ENCODE measurements at places on chromosomes 2 and 18.

GRCh38 chr2:149160701-149161217 lies 122.3 kb downstream of the LYPD6B start:
- DNase-seq, result no peak

DNA sequence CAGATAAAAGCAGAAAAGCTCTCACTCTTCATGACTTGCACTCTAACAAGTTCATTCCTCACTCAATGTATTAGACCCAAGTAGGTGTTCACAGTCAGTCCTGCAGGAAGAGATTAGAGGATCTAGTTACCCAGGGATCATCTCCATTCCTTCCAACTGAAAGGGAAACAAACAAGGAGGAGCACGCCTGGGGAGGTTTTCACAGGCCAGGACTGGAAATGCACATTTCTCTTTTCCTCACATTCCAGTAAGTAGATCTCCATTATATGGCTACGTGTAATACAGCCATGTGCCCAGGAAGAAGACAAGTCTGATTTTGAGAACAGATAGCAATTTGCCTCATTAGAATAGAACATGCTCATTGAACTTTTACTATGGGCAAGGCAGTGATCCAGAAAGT lies 1132.2 kb upstream of the FAM98A start:
- DNase-seq, result no peak

DNA sequence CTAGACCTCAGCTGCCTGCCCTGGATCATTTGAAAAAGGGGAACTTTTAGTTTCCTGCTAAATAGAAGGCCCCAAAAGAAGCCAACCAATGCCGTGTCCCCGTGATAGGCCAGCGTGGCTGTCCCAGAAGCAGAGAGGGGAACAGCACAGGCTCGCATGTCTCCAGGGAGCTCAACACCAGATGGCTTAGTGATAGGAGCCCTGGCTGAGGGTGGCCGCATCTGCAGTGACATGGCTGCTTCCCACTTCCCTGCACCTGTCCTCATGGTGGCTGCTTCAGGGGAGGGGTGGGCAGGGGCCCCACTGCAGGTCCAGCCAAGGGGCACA lies 79.6 kb downstream of the MBP start:
- DNase-seq, result no peak

DNA sequence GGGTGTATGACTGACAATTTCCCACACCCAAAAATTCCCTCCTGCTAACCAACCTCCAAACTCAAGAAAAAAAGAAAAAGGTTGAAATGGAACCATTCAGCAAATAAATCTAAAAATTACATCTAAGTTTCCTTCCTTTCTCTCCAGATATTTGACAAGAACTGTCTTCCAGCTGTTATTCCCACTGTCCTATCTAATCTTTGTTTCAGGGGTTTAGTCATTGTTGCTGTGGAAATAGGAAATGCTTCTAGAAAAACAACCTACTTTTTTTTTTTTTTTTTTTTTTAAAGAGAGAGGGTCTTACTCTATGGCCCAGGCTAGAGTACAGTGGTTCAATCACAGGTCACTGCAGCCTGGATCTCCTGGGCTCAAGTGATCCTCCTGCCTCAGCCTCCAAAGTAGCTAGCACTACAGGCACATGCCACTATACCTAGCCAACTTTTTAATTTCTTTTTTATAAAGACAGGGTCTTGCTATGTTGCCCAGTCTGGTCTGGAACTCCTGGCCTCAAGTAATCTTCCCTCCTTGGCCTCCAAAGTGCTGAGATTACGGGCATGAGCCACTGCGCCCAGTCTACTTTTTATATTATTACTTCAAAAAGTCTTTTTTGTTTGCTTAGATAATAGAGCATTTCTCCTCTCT lies 88.1 kb downstream of the ITSN2 start:
- no peak for DNase-seq

GRCh38 chr2:157957596-157957995 lies 81.5 kb upstream of the ACVR1 start:
- DNase-seq, result no peak

- no peak for DNase-seq
Observed at GRCh38 chr2:96110621-96111256, 5.6 kb downstream of the ADRA2B start.

DNA sequence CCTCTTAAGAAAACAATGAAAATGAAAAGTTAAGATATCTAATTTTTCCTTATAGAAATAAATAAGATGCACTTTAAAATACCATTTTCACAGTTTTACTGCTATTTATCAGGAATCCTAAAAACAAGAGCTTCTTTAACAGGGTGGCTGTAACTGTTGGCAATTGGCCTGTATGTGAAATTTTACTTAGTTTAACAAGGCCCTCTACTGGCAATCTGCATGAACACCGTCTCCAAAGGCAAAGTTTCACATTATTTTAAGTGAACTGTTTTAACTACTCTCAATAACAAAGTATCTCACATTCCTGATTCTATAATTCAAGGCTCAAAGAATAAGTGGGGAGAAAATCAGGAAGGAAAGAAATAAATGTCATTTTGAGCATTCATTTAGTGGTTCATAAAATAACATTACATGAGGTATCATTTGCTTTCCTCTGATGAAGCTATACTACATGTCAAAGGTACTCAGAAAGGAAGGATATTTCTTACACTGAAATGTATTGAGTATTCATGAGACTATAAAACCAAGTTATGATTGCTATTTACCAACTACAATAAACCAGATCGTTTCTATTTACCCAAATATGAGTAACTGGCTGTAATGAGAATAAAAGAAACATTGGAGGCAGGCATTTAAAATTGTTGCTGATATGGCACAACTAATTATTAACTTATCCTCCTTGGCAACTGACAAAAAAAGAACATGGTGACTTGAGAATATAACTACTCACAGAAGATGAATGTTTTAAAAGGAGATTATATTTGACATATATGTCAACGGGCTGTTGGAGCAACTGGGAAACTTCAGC lies 7.0 kb downstream of the NCKAP5 start:
- DNase-seq, result no peak

- no peak for DNase-seq
Observed at GRCh38 chr18:58235001-58235436, 191.0 kb downstream of the NEDD4L start.

- DNase-seq, result no peak
Observed at GRCh38 chr18:13237641-13238040, 19.1 kb downstream of the LDLRAD4 start.

- no peak for DNase-seq
Observed at GRCh38 chr2:36456227-36457175, 100.9 kb downstream of the CRIM1 start.

DNA sequence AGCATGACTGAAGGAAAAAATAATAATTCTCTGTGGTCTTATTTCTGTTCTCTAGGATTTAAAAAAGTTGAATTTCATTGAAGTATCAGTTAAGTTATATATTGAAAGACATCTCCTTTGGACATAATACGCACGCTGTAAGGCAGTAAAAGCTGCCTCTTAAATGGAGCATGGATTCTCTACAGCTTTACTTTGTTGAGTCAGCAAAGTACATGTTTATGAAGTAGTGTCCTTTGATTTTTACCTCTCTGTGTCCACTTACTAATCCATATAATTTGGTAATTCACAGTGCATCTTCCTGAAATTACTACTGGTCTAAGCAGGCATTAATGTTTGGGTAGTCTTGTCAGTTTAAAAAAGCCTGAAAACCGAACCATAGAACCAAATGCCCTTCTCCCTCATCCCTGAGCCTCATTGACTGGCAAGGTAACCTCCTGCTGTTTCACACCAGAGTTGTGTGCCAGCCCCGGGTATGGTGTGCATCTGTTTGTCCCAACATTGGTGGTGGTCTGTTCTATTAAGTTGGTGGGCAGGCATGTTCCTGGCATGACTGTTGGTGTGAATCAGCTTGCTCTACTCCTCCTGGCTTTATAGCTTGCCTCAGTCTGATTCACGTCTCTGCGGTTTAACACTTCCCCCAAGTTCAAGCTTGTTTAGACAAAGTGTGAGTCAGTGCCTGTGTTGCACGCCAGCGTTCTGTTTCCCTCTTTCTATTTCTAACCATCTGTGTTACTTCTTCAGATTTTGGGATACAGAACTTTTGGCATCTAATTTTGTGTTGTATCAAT lies 71.0 kb upstream of the ITM2C start:
- peak; percentile 35 for DNase-seq

GRCh38 chr18:24954341-24954740 lies 397.6 kb downstream of the ZNF521 start:
- no peak for DNase-seq

GRCh38 chr2:233768076-233768475 lies 8.0 kb downstream of the UGT1A1 start:
- no peak for DNase-seq

- no peak for DNase-seq
Observed at GRCh38 chr2:217875556-217876252, 127.1 kb downstream of the TNS1 start.

GRCh38 chr2:209526561-209526960 lies 102.7 kb downstream of the MAP2 start:
- DNase-seq, result no peak

DNA sequence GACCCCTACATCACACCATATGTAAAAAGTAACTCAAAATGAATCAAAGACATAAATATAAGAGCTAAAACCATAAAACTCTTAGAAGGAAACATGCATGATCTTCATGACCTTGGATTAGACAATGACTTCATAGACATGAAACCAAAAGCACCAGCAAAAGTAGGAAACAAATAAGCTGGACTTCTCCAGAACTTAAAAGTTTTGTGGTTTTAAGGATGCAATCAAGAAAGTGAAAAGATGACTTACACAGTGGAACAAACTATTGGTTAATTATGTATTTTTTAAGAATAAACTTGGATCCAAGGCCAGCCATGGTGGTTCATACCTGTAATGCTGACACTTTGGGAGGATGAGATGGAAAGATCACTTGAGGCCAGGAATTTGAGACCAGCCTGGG lies 150.2 kb downstream of the GALNT1 start:
- no peak for DNase-seq

DNA sequence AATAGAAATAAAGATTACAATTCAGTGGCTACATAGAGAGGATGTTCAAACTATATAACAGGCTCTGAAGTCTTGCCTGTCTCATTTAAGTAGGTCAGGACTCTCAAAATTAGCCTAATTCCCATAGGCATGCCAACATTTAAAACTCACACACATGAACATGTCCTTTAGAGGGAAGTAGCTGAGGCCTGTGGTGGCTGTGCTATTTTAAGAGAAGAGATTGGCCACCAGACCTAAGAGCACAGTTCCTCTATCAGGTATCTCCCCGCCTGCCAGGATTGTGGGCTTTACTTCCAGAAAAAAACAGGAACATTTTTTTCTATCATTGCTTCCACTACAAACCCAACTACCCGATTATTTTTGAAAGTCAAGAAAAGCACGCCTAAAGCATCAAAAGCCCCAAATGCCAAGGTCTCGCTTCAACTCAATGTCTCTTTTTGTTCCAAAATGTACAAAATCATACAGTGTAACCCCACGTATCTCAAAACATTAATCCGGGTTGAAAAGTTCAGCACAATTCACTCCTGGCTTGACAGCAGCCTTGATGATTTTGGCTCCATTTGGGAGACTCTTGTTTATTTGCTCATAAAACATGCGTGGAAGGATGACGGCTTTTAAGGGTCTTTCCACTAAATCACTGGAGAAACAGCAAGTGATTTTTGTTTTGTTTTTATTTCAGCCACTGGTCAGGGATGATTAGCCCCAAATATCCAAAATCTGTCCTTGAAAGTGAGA lies 15.3 kb downstream of the FHL2 start:
- DNase-seq, result no peak

- DNase-seq, result no peak
Observed at GRCh38 chr2:184677171-184677570, 78.8 kb downstream of the ZNF804A start.

DNA sequence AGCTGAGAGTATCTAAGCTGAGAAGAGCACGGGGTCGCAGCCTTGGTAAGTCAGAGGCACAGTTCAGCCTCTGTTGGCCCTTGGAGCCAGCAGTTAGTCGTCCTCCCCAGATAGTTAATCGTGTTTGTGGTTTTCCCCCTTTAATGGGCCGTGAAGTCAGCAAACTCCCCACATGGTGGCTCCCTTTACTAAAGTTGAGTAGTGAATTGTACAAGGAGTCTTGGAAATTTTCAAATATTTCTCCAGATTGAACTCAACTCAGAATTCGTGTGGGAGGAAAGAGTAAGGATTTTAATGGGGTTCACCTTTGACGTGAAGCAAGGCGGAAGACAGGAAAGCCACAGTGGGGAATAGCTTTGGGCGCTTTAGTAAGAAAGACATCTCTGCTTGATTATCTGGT lies 2.4 kb upstream of the ADCYAP1 start:
- DNase-seq, result no peak

DNA sequence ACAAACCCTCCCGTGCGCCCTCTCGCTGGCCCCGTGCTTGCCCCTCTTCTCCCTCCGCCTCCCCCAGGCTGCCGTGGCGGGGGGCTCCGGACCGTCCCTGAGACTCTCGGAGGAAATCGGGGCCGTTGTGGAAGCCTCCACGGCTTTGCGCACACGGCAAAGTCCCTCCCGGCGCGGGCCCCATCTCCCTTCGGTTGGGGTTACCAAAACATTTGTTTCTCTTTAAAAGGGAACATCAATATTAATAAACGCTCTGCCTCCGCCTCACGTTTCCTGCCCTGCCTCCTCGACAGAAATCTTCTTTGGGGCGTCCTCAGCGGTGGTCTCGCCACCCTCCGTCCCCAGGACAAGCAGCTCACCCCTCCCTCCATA lies 3.8 kb downstream of the PAX3 start:
- no peak for DNase-seq

- no peak for DNase-seq
Observed at GRCh38 chr2:24913911-24914310, 6.1 kb downstream of the ADCY3 start.

GRCh38 chr2:99066075-99066958 lies 75.2 kb upstream of the C2orf15 start:
- no peak for DNase-seq

DNA sequence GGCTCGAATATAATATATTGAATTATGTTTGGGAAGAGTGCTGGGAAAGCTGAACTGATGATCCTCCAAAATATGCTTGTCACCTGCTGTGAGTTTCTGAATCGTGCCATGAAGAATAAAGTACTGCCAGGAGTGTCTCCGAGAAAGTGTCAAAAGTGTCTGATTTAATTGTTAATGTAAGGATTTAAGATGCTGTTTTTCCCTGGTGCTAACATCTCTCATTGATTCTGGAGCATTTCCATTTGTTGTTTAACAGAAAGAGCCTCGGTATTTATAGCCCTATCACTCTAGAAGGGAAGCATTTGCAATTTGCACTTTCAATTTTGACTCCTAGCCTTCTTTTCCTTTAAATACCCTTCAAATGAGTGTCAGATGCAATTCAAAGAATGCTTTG lies 342.2 kb downstream of the RND3 start:
- DNase-seq, result no peak

GRCh38 chr2:17476830-17477229 lies 41.4 kb downstream of the RAD51AP2 start:
- DNase-seq, result no peak

DNA sequence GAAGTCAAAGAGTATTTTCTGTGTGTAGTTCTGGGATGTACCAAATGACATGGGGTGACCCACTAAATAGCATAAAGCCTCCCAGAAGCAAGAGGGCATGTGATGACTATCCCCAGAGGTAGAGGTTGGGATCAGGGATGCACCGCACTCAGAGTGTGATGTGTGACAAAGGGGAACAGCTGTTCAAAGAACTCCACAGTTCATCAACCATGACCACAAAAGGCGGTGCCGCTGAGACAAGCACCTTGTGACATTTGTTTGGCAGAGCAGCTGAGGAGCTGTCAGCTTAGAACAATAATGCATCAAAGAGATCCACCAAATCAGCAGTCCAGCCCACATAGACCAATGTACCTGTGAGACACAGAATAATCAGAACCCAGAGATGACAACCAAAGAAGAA lies 81.3 kb downstream of the VWC2L start:
- DNase-seq, result no peak

Measured in activated T-cell treated with anti-CD3 and anti-CD28 coated beads for 1 hour (primary cell).